ENCODE measurements at places on chromosomes 6 and 20.

DNA sequence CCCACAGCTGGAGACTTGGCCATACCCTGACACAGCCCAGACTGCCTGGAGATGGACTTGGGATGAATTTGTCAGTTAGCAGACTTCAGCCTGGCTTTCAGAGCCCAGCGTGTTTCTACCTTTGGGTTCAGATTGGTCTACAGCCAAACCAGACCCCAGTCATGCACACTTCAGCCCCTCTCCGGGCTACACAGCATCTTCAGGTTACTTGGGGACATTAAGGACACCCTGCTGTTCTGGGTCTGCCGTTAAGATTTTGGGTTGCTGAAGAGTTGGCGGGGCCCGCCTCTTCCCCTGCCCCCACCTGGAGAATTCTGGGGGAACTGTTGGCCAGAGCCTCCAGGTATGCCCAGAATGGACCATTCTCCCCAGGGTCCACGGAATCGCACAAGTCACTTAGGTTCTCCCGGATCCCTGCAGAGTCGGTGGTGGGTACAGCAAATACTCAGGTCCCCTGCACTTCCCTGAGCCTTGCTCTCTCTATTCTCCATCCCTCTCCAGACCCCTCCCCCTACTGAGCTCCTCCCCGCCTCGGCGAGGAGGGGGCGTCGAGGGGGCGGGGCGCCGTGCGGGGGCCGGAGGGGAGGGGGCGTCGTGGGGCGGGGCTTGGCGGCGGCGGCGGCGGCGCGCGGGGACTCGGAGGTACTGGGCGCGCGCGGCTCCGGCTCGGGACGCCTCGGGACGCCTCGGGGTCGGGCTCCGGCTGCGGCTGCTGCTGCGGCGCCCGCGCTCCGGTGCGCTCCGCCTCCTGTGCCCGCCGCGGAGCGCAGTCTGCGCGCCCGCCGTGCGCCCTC is at the start of gene PTK7:
PTK7 (plus strand) TSS at position 645 of the 794 bp plus-strand sequence. CDS start 175 bp downstream, outside the sequence.
- no peak for DNase-seq

- DNase-seq, result no peak
Observed at GRCh38 chr6:64591676-64592036, 956.1 kb downstream of the PHF3 start.

DNA sequence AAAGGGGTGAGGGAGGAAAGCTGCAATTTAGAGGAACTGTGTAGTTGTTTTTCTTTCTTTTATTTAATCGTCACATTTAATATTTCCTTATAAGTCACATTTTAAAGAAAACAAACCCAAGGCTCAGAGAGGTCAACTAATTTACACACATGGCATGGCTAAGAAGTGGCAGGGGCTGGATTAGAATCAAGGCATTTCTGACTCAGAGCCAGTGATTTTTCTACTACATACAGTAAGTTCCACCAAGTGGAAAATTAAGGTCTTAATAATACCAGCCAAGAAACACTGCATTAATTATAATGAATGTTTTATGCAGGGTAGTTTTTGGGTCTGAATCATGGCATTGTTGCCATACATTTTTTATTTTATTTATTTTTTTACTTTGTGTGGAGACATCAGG is 607.7 kb upstream of the CITED2 start:
- DNase-seq, result no peak

- DNase-seq, result no peak
Observed at GRCh38 chr6:121724576-121724975, 289.1 kb downstream of the GJA1 start.

DNA sequence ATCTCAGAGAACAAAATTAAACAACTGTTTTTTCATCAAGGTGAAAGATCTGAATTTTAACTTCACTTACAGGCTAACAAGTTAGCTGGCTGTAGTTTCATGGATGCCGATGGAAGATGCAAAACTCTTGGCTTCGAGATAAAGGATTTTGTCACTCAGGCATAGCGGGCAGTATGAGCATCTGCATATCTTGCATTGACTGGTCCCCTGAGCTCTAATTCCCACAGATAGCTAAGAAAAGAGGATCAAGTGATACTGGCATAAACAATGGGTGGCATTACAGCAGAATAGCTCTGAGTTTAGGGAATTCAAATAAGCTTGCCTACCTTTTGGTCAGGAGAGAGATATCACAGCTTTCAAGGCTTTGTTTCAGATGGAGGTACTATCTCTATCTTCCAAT is 1.8 kb upstream of the CLVS2 start:
- DNase-seq, result no peak

DNA sequence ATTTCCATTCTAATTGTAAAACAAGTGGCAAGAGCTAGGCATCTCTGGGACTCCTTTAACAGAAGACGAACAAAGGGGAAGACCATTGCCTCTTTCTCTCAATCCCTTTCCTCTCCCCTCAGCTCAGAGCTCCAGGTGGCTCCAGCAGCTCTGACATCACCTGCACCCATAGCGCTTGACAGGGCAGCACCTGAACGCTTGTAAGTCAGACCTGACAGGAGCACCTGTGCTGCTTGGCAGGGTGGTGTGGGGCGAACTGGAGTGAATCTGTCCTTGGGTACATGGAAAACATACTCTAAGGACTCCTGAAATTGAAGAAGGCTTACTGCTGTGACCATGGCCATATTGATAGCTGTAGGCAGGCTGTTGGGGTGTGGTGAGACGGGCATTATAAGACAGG is 409.5 kb upstream of the AGPAT4 start:
- DNase-seq, result no peak

DNA sequence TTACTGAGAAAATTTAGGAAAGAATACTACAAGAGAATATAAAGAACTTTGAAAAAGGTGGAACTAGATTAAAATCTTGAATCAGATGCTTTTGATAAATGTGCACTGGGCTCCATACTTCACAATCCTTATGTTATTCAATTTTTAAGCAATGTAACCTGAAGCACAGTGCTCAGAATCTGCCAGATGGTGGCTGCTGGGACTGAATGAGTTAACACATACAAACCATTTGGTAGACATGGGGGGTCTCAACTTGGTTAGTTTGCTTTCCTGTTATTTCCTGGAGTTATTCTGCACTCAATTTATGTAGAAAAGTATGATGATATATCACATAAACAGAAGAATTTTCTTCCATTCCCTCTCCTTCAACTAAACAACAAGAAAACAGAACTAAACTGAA is 326.5 kb downstream of the RNGTT start:
- DNase-seq, result no peak

GRCh38 chr6:56803594-56803993 is 151.3 kb upstream of the BEND6 start:
- no peak for DNase-seq

- DNase-seq, result no peak
Observed at GRCh38 chr20:19934792-19935491, 82.2 kb upstream of the NAA20 start.

- DNase-seq, result no peak
Observed at GRCh38 chr20:8367689-8368088, 235.6 kb downstream of the PLCB1 start.

- DNase-seq, result no peak
Observed at GRCh38 chr6:158457616-158458278, 102.1 kb upstream of the TMEM181 start.

DNA sequence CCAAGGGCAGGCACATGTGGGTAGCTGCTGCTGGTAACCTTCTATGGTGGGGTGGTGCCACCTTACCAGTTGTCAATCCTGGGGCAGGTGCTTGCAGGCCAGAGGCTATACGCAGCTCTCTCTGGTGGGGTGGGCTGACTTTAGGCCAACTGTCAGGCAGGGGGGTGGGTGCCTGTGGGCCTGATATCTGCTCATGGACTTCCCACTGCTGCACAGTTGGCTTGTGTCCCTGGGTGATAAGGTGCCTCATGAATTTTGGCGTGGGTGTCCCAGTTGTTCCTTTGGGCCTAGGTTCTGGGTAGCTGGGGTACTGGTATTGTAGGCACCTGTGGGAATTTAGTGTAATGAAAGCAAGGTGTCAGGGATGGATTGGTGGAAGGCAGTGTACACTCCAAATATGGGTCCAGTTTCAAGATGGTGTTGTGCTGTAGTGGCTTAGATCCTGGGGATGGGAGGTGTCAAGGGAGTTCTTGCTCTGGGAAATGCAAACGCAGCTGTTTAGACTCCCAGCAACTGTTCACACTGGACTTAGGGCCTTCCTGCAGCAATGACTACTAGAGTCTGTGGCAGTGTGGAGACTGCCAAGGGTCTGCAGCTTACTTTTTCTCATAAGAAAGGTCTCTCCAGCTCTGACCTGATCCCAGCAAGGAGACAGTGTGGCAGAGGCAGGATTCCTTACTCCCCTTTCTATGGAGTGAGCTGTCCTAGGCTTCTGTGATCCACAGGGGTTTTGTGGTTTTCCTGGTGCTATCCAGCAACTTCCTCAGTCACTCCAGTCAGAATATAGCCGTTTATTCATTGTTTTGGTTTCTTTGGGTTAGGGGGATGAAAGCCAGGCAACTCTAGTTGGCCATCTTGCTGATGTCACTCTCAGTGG is 128.2 kb downstream of the CRYBG1 start:
- DNase-seq, result no peak

- DNase-seq, result peak; percentile 85
Observed at GRCh38 chr6:98946879-98947410, 801 bp downstream of the FBXL4 start.

- no peak for DNase-seq
Observed at GRCh38 chr6:113010196-113010989, 663.3 kb downstream of the RFPL4B start.

DNA sequence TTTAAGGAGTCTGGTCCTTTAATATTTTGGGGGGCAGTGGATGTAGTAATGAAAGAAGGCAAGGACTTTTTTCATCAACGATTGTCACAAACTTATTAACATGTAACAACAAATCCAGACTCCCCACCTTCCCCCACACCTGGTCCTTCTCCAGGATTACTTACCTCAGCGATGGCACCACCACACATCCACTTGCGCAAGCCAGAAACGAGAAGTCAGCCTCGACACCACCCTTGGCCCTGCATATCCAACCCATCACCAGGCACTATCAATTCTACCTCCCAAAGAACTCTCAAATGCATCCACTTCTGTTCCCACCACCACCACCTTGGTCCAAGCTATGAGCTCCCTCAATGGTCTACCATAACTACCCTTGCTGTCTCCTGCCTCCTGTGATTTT is 6.6 kb downstream of the EZR start:
- DNase-seq, result no peak

DNA sequence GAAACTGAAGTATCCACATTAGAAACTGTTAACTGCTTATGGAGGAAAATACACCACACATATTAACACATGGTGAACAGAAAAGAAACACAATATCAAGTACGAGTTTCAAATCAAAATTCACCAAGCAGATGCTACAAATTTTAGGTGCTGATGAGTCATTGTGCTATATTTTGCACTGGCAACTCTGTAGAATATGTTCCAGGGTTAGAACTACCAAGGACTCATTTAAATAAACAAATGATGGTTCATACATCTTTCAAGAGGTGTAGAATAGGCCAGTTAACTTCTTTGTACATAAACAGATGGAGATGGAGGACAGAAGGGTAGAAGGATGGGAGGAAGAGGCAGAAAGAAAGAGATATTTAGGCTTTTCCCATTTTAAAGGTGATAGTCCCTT is 184.9 kb downstream of the ARHGAP18 start:
- no peak for DNase-seq

GRCh38 chr6:1708820-1709219 is 99.1 kb downstream of the FOXC1 start:
- no peak for DNase-seq

- no peak for DNase-seq
Observed at GRCh38 chr20:47466704-47467459, 34.8 kb upstream of the NCOA3 start.

DNA sequence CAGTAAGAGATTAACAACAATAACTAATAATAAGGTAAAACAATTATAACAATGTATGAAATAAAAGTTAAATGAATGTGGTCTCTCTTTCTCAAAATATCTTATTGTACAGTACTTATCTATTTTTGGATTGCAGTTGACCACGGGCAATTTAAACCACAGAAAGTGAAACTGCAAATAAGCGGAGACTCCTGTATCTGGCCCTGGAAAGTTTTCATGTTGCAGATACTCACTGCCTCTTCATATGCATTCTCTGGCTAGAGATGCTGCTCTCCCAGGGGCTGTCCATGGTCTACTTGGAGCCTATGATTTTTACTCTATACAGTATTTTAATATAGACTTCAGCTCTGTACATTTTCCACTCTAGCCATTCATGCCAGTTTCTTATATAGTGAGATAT is 230.8 kb downstream of the FUT9 start:
- no peak for DNase-seq

DNA sequence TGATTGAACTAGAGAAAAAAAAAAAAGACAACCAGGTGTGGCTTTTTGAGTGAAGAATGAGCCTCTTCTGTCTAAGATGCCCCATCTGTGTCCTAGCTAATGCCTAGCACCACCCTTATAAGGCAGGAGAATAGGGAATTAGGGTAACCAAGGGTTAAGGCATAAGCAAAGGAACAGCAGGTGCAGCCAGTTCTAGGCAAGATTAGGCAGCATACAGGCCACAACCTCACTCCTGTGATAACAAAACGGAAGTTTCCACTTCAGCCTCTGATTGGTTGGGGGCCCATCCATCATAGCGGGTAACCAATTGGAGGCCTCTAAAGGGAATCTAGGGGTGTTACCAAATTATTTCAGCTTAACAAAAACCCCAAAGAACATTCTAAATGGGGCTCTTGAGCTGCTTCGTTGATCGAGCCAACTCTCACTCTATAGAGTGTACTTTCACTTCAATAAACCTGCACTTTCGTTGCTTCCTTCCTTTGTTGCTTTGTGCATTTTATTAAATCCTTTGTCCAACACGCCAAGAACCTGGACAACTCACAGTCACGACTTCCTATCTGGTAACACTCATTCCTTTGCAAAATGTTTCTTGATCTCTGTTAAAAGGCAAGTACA is 61.9 kb upstream of the TAGAP start:
- DNase-seq, result peak; percentile 90

GRCh38 chr6:27161946-27162603 is 85.4 kb upstream of the PRSS16 start:
- DNase-seq, result no peak

DNA sequence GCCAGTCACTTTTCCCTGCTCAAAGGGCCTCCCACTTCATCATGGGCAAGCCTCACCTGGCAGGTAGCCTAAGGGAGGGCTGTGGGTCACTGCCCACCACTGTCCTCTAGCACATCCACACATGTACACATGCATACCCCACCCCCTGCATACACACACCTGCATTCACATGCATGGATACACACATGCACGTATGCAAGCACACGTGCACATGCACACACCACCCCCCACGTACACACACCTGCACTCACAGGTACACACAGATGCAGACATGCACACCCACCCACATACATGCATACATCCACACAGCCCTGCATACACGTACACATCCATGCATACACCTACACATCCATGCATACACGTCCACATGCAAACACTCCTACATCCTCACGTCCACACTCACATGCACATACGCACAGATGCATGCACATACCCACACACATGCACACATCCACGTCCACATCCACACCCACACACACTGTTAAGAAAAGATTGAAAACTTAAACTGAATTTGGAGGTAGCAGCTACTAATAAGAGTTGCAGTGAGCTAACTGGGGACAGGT is 14.0 kb upstream of the EXOC2 start:
- no peak for DNase-seq

DNA sequence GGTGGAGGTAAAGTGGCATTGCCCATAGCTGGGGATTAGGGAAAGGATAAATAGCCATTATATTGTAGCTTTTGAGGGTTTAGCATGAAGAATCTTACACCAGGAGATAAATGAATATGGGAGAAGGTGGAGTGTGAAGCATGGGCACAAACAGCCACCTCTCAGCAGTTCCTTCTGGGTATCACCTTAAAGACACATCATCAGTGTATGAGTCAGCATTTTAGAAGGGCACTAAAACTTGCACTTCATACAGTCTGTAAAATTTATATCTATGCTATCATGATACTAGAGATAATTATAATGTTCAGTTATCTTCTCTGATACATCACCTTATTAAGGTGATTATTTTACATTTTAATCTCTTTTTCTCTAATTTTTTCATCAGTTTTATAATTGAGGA is 25.3 kb downstream of the SLC35A1 start:
- no peak for DNase-seq

All from spleen (tissue), 13 donors.